ENCODE measurements at places on chromosomes 6 and 20. TPM values are rescaled to one million over a fixed set of nuclear protein-coding genes. Genes with fewer than 3 reads are reported as not detected.

JAG1 gene
- total RNA-seq: 8.2 TPM

DNA sequence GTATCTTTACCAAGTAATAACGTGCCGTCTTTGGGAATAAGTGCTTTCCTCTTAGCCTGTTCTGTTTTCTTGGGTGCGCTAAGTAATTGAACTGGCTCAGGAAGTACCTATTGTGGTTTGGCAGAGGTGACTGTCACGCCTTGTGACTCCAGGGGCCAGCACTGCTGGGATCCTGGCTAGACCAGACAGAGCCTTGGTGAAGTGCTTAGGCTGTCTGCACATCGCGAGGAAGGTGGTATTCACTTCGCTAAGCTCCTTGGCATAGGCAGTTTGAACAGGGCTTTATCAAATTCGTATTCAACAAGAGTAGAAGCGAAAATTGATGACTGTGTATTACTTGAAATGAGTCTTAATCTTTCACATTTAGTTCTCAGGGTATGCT lies 17.6 kb downstream of the PRDM1 start:
- DNase-seq: no peak

DNA sequence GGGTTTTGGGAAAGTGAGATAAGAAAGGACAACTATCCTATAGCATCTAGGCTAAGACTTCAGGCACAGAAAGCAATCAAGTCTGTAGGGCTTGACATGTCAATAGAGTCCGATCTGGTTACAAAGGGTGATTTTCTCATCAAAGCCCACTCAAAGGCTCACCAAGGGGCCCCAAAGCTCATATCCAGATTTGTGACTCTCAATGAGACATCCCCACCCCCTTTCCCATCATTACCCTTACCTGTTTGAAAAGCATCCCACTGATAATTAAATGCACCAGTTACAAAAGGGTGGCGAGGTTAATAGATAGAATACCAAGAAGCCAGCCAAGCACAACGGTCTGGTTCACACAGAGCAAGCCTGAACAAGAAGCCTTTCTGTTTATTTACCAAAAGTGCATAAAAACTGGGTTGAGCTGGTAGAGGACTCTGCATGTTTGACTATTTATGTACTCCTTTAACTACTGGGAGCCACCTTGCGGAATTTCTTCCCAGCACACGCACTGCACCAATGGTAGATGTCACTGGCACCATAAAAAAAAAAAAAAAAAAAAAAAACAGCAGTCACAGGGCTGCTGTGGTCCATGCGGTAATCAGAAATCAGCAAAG lies 6.1 kb downstream of the JAG1 start:
- no peak for DNase-seq

GRCh38 chr6:109284675-109285074 lies 97.6 kb downstream of the CD164 start:
- no peak for DNase-seq

GRCh38 chr6:37990762-37991525 lies 171.4 kb downstream of the ZFAND3 start:
- no peak for DNase-seq

RAB44 gene
- total RNA-seq: not detected

DNA sequence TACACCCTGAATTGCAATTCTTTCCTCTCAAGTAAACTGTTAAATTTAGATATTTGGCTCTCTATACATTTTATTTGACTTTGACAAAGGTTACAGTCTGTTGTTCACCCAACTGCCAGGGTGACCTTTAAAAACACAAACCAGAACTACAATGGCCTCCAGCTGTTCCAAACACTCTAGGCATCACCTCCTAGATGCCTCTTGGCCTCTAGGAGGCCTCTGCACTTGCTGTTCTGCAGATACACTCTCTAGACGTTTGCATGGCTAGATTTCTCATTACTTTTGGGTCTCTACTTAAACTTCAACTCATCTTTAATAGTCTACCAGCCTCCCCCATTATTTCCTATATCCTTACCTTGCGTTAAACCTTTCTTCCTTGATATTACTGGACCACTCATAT lies 102.8 kb upstream of the BEND3 start:
- no peak for DNase-seq

DNA sequence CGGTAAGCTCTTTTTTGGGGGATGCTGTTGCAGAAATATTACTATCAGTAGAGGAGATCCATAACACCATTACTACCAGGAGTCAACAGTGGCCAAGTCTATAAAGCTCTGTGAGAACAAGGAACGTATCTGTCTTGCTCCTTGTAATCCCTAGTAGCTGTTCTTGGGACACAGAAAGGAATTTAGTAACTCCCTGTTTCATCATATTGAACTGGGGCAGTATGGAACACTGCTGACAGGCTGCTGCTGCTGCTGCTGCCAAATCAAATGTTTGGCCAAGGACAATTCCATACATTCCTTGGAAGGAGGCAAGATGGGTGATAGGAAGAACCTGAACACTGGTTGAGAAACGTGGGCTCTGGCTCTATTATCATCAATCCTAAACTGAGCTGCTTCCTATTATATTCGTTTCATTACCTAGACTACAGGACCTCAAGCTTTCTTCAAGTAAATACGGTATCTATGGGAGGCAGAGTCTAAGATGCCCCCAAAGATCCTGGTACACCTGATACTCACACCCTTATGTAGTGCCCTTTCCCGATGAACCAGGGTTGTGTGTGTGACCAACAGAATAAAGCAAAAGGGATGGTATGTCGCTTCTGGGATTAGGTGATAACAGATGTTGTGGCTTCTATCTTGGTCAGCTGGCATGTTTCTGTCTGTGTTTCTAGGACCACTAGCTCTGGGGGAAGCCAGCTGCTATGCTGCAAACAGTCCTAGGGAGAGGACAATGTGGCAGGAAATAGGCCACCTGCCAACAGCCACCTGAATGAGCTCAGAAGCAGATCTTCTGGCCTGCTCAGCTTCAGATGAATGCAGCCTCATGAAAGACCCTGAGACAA lies 39.5 kb downstream of the ELOVL5 start:
- DNase-seq: no peak

DNA sequence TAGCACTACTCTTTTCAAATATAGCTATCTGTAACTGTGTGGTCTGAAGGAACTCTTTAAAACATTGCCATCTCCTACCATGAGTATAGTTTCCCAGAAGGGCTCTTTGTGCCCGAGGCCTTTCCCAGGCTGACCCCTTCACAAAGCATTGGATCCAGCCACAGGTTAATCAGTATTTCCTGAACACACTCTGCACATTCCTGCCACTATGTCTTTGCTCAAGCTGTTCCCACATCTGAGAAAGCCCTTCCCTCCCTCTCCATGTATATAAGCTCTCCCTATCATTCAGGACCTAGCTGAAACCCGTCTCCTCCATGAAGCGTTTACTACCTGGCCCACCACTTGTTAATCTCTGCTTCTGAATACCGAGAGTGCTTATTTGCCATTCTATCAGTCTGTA lies 47.8 kb upstream of the PKHD1 start:
- no peak for DNase-seq

SLC2A10 gene
- 0.30 TPM for total RNA-seq

RBPJL gene
- not detected for total RNA-seq

DNA sequence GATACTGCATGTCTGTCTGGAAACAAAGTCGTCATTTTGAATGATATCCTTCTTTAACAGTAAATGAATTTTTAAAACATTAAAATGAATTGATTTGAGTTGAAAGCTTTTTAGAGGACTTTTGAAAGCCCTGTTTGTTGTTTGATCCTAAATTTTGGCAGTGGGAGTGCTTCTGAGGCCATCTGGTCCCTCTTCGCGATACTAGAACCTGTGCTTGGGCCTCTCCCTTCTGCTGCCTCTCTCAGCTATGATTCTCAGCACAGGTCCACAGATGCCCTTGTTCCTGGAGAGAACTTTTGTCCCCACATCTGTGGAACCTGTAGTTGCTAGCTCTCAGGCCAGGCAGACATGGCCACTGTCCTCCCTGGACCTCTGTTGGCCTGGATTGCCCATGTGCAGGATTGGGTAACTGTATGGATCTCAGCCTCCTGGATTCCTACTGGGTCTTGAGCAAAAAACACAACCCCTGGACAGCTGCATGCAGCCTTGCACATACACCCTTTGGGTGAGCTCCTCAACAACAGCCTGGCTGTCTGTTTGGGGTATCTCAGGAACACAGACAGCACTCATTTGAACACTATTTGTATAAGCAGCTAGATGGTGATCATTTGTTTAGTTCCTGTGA lies 21.9 kb downstream of the UST start:
- no peak for DNase-seq

GPX6 gene
- not detected for total RNA-seq

DNA sequence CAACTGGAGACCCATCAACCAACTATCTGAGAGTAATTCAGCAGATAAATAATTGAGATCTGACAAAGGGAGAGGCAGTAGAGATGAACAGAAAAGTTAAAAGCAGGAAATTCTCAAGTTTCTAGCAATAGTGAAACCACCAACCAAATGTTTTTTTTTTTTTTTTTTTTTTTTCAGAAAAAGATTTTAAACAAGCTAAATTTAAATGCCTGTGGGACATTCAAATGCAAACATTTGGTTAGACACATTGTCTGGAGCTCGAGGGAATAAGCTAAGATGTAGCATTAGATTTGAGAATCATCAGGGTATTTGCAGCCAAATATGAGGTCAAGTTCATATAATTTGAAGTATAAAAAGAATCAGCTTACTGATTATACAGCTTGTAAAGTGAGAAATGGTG lies 16.4 kb downstream of the RANBP9 start:
- no peak for DNase-seq

DNA sequence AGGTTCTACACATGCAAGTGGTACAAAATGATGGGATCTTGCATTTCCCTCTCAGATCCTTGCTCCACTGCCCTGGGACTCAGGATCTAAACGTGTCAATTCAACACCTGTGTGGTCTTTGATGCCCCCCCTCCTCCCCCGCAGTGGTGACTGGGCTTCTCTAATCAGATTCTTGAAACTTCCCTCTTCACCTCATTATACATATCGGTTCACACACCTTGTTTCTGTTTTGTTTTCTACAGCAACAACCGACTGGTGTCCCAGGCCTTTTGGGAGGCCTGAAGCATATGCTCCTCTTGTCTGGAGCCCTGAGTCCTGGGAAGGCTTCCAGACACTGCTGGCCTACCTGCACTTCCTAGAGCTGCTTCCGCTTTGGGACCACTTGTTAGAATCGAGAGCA lies 20.0 kb downstream of the SAMD3 start:
- no peak for DNase-seq

- DNase-seq: no peak
Observed at GRCh38 chr20:61433816-61434215, 181.8 kb downstream of the CDH4 start.

REM1 gene
- total RNA-seq: not detected

GRCh38 chr6:166500246-166500645 lies 86.2 kb downstream of the RAMACL start:
- no peak for DNase-seq

ADNP gene
- total RNA-seq: 28.1 TPM

DNA sequence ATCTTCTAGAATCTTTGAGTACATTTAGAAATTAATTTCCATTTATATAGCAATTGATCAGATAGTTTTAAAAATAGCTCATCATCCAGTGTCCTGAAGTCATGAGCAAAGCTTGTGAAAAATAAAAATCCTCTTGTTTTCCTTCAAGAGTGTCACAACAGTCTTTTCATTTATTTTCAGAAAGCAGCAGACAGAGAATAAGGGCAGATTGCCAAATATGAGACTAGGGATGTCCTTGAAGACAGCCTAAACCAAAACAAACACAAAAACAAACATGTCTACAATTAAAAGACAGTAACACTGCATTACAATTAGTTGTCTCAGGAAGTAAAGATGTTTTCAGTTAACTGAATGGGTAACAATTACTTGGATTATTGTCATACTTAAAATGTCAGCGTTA lies 682.8 kb downstream of the TFAP2A start:
- DNase-seq: no peak

HMGCLL1 gene
- 0.07 TPM for total RNA-seq

GRCh38 chr20:49385465-49385864 lies 97.0 kb downstream of the KCNB1 start:
- DNase-seq: peak; percentile 17

DNA sequence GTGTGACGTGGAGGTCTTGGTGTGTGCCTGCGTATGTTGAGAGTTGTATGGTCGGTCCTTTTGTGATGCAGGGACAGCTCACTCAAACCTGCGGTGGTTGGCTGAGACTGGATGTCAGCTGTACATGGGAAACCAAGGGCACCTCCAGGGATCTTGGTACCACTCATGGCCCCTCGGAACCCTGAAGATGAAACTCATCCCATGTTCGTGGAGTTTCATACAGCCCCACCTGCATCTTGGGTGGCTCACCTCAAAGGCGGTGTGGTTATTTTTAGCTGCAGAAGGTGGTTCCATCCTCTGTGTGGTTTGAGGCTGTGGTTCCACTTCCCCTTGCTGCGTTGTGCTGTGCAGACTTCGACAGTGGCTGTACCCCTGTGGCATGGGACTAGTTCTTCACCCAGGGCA lies 52.6 kb upstream of the SLC22A1 start:
- no peak for DNase-seq

DNA sequence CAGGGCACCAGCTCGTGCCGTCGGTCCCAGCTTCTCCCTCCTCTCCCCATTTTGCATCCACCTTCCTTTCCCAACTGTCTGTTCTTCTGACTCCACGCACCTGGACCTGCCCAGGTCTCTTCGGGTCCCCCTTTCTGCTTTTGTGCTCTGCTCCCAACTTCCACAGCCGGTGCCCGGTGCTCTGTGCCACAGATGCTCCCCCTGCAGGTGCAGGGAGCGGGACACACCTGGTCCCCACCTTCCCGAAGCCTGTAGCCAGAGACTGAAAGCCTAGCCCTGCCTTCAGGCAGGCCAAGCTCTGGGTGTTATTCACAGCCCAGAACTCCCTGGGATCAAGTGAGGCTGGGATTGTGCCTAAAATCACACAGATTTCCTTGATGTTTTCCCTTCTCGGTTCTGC lies 24.6 kb upstream of the BMP7 start:
- DNase-seq: no peak

DNPH1 gene
- total RNA-seq: 114 TPM

SIRPG gene
- not detected for total RNA-seq

DNA sequence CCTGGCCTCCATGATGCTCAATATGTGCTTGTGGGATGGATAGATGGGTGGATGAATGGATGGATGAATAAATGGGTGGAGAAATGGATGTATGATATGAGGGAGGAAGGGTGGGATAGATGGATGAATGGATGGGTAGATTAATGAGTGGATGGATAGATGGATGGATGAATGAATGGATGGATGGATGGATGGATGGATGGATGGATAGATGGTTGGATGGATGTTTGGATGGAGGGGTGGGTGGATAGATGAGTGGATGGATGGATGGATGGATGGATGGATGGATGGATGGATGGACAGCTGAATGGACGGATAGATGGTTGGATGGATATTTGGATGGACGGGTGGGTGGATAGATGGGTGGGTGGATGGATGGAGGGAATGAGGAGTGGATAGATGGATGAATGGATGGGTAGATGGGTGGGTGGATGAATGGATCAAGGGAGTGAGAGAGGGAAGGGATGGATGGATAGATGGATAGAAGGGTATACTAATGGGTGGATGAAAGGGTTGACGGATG lies 139.4 kb downstream of the CEBPB start:
- DNase-seq: no peak

All from NCI-H460 (cell line).